Esophagus muscularis mucosa (tissue), 4 donors: ENCODE measurements at places on chromosomes 12 and 14. TPM values are rescaled to one million over a fixed set of nuclear protein-coding genes. Genes with fewer than 3 reads are reported as not detected.
A peak's percentile ranks its signal among the peaks of the same experiment; 100 is the strongest.

Gene ERP27
- 0.58 TPM for total RNA-seq

GRCh38 chr12:92098594-92099380 lies 46.9 kb downstream of the BTG1 start:
- DNase-seq: no peak

GRCh38 chr12:34295366-34296142 lies 273.3 kb downstream of the ALG10 start:
- DNase-seq: no peak

Gene WSCD2
- 26.6 TPM for total RNA-seq

Gene DTX3
- 39.0 TPM for total RNA-seq

GRCh38 chr12:129494766-129495165 lies 409.1 kb downstream of the TMEM132D start:
- DNase-seq: no peak

Gene KRT6C
- not detected for total RNA-seq

GRCh38 chr12:13171921-13172859 lies 24.3 kb upstream of the EMP1 start:
- peak; percentile 26 for DNase-seq

DNA sequence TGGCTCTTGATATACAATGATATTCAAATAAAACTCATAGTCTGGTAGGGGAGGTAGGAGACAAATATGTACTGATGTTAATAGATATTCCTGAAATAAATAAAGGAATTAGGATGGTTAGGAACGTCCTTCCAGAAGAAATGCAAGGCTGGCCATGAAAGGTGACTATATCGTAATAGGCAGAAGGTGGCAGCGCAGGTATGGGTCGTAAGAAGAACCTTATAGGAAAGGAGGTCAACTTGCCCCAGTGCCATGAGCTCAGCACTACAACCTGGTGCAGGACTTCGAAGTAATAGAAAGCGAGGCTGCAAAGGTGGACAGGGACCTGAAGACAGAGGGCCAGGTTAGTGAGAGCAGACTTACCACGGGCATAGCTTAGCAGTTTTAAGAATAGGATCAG lies 55.3 kb upstream of the FGD4 start:
- DNase-seq: no peak

GRCh38 chr12:24822121-24822899 lies 126.6 kb downstream of the BCAT1 start:
- DNase-seq: no peak

DNA sequence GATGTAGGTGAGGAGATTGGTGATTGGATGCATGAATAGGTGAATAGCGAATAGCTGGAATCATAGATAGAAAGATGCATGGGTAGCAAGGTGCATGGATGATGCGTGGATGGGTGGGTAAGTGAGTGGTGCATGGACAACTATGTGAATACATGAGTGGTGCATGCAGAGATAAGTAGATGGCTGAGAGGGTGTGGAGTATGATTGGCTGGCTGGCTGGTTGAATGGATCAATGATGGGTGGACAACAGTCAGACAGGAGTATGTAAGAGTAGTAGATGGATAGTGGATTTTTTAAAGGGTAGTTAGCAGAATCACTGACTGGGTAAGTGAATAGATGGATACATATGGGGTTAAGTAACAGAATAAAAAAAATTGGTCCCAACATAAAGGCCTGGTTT lies 33.9 kb downstream of the SERPINA3 start:
- peak; percentile 26 for DNase-seq

Gene BEGAIN
- total RNA-seq: 3.5 TPM

DNA sequence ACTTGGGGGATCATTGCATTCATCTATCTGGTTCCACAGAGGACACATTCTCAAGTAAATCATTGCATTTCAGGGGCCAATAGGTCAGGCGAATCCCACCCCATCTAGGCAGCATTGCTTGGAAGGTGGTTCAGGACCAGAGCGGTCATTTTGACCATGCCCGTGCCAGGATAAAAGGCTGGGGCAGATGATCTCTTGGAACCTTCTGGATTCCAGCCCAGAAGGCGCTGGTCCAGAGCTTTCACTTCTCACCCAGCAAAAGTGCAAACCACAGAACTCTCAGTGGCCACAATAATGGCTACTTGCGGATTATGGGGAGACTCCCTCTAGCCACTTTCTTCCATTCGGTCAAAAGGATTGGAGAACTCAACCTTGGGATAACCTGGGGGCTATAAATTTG lies 595 bp upstream of the KRT85 start:
- DNase-seq: no peak

GRCh38 chr14:44505588-44505987 lies 1.5 kb downstream of the FSCB start:
- no peak for DNase-seq

- no peak for DNase-seq
Observed at GRCh38 chr14:23600806-23601205, 22.2 kb upstream of the JPH4 start.

- no peak for DNase-seq
Observed at GRCh38 chr12:84397846-84398245, 514.8 kb downstream of the SLC6A15 start.

Gene LDHB
- total RNA-seq: 406 TPM

- no peak for DNase-seq
Observed at GRCh38 chr12:104372721-104373335, 69.3 kb downstream of the EID3 start.

DNA sequence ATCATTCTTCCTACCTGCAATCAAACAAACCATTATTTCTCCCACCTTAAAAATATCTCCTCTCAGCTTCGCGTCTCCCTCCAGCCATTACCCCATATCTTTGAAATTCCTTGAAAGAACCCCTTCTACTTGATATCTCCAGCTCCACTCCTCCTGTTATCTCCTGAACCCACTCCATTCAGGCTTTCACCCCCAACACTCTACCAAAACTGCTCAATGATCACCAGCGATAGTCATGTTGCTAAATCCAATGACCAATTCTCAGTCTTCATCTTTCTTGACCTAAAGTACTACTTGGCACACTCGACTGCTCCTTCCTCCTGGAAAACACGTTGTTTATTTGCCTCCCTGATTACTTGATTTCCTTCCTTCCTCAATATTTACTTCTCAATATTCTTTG lies 70.1 kb downstream of the DUSP16 start:
- DNase-seq: no peak

DNA sequence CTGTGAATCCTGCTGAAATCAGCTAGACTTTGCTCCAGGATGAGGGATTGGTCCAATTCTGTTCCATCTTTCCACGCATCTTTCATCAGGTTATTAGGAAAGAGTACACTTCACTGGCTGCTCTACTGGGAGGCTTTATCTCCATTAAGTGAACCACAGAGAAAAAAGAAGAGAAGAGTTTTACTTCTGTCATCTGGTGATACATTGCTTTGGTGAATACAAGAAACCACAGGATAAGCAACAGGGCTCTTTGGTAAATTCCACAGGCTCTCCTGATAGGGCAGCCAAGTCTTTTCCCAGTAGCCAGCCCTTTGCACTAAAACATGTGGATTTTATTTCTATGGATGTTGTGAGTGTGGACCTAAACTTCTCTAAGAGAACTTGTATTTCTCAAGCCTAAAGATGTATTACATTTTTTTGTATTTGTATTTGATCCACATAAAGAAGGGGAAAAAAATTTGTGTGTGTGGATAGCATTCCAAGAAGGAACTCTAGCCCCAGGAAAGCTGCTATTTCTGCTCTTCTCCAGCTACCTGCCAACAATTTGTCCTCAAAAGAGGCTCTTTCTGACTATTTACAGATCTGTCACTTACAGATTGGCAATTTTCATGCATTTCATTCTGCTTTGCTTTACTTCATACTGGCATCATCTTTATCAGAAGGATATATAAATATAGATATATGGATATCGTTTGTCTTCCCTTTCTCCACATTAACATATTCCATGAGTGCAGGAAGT lies 1117.6 kb upstream of the TMEM132C start:
- peak; percentile 19 for DNase-seq

DNA sequence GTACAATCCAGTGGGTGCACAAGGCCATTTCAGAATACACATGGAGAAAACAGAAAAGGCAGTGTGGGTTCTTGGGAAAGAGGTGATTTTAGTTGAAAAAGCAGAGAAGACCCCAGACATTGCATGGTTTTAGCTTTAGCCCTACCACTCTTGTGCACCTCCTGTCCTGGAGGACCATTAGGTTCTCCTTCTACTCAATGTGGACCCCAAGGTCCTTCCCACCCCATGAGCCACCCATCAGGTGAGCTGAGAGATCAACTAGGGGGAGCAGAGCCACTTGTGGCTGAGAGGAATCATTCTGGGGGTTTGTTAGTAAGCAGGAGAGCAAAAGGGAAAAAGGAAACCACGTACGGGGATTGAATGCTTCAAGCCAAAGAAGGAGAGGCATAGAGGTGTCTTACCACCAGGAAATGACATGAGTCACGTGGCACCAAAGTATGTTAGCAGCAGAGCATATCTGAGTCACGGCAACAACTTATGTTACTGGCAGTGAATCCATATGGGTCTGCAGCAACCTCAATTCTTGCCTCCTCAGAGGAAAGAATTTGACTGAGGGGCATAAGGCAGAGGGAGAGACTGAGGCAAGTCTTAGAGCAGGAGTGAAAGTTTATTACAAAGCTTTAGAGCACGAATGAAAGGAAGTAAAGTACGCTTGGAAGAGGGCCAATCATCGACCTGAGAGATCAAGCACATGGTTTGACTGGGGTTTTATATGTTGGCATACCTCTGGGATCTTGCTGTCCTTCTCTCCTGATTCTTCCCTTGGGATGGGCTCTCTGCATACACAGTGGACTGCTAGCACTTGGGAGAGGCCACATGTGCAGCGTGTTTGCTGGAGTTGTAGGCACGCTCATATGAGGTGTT lies 73.9 kb downstream of the HSD17B6 start:
- no peak for DNase-seq

Gene MSI1
- 0.11 TPM for total RNA-seq

GRCh38 chr12:64430886-64431285 lies 21.0 kb upstream of the TBK1 start:
- no peak for DNase-seq

DNA sequence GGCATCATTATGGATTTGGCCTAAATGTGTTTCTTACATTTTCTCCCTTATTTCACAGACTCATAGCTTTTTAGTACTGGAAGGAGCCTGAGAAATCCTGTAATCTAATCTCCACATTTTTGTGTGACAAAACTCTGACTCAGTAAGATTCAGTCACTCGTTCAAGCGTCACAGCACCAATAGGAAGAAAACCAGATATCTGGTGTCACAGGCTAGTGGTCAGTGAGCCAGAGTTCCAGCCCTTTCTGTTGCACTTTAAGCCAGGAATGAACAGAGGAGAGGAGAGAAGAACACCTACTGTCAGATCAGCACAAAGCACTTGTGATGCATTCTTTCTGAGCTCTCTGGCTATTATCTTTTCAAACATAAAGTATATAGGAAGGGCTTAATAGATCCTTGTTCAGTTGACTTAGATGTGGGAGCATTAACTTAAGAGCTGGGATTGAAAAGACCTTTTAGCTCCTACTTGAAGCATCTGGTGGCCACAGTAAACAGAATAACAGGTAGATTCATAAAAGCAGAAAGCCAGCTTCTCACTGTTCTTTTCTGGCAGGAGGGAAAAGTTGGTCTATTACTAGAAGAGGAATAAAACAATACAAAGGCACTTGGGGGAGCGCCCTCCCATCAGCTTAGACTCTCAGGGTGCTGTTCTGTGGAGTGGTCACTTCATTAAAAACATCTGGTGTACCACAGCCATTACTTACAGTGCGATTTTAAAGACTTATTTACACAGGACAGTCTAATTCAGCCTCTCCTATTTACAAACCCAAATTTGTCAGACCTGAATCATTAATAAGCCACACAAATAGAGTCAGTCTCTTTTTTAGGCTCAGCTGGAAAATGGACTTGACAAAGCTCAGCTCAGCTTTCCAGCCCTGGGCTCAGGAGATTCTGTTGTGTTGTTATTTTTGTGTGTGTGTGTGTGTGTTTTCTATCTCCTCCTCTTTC lies 12.2 kb upstream of the NID2 start:
- peak; percentile 29 for DNase-seq

DNA sequence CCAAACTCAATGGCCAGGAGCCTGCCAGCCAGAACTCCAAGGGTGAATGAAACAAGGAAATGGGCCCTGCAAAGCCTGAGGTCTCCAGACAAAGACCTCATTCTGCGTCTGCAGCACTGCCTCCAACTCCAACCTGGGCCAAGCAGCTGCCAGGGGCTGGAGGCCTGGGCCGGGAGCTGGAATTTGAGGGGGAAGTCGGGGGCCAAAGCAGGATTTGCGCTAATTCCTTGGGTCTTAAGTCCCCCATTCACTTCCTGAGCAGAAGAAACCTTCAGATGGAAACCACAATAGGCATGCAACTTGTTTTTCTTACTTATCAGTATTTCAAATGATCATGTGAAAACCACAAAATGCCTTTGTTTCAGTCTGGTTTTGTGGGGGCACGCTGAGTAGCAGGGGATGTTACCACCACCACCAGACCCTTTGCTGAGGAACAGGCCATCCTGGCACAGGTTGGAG lies 23.0 kb upstream of the TC2N start:
- no peak for DNase-seq

Gene MYF6
- total RNA-seq: not detected

DNA sequence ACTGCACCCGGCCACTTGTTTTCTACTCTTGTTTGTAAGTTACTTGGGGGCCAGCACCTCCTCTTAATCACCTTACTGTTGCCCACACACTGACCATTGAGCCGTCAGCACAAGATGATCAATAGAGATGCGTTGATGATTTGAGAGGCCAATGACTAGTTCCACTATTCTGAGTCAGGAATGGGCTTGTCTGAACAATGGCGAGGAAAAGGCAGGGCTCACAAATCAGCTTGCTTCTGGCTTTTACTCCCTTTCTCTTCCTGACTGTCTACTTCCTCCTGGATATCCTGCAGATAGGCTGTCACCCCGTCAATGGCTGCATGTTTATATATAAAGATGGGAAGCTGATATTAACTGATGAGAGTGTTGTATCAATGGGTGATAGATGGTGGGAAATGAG lies 29.1 kb upstream of the HDAC7 start:
- no peak for DNase-seq

Gene IRAK3
- 14.1 TPM for total RNA-seq

Gene LACRT
- total RNA-seq: not detected

DNA sequence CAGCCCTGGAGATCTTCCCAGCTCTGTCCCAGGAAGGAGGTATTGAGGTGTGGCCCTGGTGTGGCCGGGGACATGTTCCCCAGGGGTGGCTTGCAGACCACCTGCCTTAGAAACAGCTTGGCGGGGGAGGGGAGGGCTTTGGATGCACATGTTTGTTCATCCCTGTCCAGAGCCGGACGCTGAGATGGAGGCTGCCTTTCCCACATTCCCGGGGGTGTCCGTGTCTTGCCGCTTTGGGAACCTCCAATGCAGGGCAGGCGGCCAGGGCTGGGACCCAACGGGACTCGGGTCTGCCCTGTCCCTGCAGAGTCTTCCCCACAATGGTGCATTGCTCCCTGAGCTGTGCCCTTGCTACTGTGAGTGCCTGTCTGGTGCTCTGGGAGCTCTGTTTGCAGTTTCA lies 319.5 kb upstream of the SFSWAP start:
- no peak for DNase-seq

- DNase-seq: no peak
Observed at GRCh38 chr14:104894331-104895206, 29.5 kb downstream of the CEP170B start.

GRCh38 chr12:52171950-52172512 lies 19.8 kb downstream of the KRT80 start:
- DNase-seq: no peak

Gene COCH
- total RNA-seq: 2.7 TPM

Gene BCL2L14
- total RNA-seq: not detected

Gene YAF2
- total RNA-seq: 19.9 TPM

GRCh38 chr12:83865431-83865830 lies 1047.2 kb downstream of the SLC6A15 start:
- DNase-seq: no peak

Gene GPRC5D
- not detected for total RNA-seq
